ENCODE measurements at places on chromosomes 4 and X. TPM values are rescaled to one million over a fixed set of nuclear protein-coding genes. Genes with fewer than 3 reads are reported as not detected.
A peak's percentile ranks its signal among the peaks of the same experiment; 100 is the strongest.

- no peak for DNase-seq
These were observed 61.7 kb upstream of the PLS3 start for GRCh38 chrX:115499112-115499805.

DNA sequence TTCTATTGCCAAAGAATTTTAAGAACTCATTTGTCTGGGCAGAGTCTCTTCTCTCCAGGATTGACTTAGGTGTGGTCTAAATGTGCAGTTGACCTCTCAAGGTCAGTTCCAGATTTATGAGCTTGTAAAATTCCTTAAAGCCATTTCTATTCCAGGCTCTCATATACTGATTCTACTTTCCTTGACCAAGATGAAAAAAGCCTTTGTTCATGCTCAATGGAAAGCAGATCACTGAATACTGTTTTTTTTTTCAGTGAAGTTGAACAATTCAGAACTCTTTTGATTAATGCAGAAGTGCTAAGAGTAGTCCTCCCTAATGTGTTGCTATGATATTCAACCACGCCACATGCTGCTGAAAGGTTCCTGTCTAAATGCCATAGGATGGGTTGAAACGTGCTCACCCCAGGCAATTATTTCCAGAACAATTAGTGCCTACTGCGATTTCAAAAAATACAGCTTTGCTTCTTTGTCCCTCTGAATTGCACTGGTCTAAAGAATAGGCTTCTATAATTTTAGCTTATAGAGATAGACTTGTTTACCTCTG lies 312.4 kb upstream of the PABPC5 start:
- DNase-seq = no peak

GRCh38 chr4:40514497-40514951 lies 115.1 kb downstream of the RBM47 start:
- DNase-seq = peak; percentile 48

GRCh38 chr4:94926936-94927335 lies 169.2 kb downstream of the BMPR1B start:
- DNase-seq = no peak

Gene TEX13A
- not detected for total RNA-seq

GRCh38 chrX:79366873-79367749 lies at the start of gene ITM2A:
TSS of gene ITM2A (minus strand) at chrX:79367334. CDS start at chrX:79367215, 119 bp downstream.
- peak; percentile 18 for DNase-seq

- no peak for DNase-seq
These were observed 249.2 kb downstream of the IDS start for GRCh38 chrX:149255860-149256259.

Gene PCDH10
- not detected for total RNA-seq

- DNase-seq = peak; percentile 2
These were observed 47.8 kb upstream of the CRMP1 start for GRCh38 chr4:5940470-5941203.

Gene NUP62CL
- 18.0 TPM for total RNA-seq

DNA sequence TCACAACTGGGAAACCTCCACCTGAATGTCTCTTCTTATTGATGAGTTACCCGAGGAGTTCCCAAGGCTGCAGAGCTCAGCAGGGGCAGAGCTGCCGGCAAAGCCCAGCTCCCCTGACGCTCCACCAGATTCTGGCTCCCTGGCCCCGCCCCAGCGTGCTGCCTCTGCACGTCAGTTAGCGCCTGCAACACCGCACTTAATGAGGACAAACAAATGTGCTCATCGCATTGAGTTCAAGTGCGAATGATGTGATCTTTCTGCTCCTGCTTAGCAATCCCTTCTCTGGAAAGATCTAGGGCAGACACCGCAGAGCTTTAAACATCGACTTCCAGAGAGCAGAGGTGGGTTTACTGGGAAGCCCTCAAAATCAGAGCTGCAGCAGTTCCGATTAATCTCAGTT lies 55.5 kb upstream of the FBXW7 start:
- no peak for DNase-seq

Gene ZFP92
- total RNA-seq = 0.22 TPM

Gene CDKL5
- 20.9 TPM for total RNA-seq

- DNase-seq = no peak
These were observed 24.2 kb downstream of the CHST7 start for GRCh38 chrX:46597771-46598170.

Gene UVSSA
- total RNA-seq = 19.9 TPM

Gene IQSEC2
- total RNA-seq = 15.2 TPM

DNA sequence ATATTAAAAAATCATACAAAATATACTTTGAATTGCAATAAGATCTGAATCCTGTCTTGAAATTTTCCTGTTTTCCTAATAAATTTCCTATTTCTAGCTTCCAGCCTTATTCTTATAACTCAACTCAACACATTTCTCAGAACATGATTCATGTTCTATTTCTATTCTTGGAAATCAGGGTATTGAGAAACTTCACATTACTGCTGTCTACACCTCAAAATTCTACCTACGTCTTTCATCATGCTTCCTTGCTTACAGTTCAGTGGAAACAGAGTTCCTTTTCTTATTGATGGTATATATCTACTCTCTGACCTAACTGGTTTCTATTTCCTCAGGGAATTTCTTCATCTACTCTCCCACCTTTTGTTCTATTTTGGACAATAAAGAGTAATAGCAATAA lies 2139.0 kb downstream of the ARAP2 start:
- no peak for DNase-seq

DNA sequence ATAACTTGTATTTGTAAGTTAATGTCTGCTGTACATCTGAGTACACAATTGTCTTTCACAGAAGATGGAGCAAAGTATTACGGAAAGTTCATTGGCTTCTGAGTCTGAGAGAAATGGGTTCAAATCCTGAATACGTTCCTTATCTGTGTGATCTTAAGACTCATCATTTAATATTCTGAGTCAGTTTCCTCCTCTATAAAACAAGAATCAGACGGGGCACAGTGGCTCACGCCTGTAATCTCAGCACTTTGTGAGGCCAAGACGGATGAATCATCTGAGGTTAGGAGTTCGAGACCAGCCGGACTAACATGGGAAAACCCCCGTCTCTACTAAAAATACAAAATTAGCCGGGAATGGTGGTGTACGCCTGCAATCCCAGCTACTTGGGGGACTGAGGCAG lies 57.8 kb downstream of the APBB2 start:
- DNase-seq = no peak

Gene MAPK10
- total RNA-seq = 2.9 TPM

Gene CXCL9
- not detected for total RNA-seq

Gene CTAG2
- total RNA-seq = not detected

Gene SPANXA1
- not detected for total RNA-seq

DNA sequence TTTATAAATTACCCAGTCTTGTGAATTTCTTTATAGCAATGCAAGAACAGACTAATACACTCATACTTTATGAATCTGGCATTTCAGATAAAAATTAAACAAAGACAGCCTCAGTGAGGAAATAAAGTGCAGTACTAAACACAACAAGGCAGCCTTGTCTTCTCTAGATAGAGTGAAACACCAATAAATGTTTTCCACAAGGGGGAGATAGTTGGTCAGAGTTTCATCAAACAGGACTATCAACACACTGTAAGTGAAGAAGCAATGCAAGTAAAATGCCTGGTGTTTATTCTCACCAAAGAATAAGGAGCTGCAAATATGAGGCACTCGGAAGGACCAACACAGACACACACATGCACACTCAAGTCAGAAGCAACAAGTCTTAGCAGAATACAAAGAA lies 62.8 kb downstream of the FAM9B start:
- DNase-seq = no peak

DNA sequence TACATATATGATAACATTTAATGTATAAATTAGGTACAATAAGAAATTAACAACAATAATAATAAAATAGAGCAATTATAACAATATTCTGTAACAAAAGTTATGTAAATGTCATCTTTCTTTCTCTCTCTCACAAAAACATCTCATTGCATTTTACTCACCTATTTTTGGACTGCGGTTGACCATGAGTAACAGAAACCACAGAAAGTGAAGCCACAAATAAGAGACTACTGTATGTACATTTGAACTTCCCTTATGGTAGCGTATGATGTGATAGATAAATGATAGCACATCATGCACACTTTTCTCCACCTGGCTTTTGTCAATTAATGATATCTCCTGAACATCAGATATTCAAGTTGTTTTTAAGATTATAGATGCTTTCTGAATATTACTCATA lies 80.5 kb downstream of the HNRNPD start:
- DNase-seq = no peak

- DNase-seq = no peak
These were observed 38.9 kb upstream of the PHEX start for GRCh38 chrX:21993265-21993664.

DNA sequence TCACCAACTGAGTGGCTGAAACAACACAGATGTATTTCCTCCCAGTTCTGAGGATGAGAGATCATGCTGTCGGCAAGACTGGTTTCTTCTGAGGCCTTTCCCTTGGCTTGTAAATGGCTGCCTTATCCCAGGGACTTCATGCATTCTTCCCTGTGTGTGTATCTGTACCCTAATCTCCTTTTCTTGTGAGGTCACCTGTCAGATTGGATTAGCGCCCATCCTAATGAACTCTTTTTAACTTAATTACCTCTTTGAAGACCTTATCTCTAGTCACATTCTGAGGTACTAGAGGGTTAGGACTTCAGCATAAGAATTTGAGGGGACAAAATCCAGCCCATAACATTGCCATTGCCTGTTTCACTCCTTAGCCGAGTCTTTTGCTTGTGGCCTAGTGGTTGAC lies 59.5 kb upstream of the TMEM150C start:
- no peak for DNase-seq

Gene GSX2
- total RNA-seq = not detected

Gene TACC3
- 95.9 TPM for total RNA-seq

- DNase-seq = peak; percentile 16
These were observed 114.0 kb upstream of the ENPEP start for GRCh38 chr4:110361921-110362320.

DNA sequence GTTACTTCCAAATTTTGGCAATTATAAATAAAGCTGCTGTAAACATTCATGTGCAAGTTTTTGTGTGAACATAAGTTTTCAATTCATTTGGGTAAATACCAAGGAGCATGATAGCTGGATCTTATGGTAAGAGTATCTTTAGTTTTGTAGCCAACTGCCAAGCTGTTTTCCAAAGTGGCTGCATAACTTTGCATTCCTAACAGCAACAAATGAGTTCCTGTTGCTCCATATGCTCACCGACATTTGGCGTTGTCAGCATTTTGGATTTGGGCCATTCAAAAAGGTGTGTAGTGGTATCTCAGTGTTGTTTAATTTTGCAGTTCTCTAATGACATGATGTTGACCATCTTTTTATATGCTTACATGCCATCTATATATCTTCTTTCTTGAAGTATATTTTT lies 208.5 kb downstream of the INPP4B start:
- no peak for DNase-seq

DNA sequence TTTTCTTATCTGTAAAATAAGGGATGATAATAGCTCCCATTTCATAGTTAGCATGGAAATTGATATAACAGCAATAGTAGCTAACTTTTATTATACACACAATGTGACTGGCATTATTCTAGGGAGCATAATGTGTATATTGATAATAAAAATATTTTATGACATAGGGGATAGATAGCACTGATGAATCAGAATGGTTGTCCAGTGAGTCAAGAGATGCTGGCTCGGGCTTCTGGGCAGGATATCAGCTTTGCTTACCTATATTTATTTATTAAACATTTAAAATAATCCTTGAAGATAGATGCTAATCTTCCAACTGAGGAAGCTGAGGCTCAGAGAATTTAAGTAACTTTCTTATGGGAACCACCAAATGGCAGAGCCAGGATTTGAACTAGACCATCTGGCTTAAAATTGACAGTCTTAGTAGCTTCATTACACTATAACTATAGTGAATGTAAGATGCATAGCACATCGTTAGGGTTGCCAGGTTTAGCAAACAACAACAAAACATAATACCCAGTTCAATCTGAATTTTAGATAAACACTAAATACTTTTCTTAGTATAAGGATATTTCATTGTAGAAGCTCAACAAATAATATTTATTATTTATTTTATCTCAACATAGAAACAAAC lies 2.7 kb downstream of the AFP start:
- DNase-seq = no peak

- peak; percentile 60 for DNase-seq
These were observed 80.8 kb downstream of the ANKRD50 start for GRCh38 chr4:124631760-124632159.

DNA sequence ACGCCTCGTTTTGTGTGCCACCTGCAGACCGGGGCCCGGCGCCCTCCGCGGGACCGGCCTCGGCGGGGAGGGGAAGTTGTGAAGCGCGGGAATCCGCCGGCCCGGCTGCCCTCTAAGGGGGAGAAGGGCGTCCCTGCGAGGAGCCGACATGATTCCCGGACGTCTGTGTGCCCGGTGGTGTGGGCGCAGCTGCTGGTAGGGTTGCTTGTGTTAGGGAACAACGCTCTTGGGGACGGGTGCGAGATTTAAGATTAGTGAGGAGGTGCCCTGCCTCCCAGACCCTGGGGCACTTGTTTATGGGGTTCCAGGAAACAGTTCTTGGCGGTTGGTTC lies 627 bp downstream of the CDKN2AIP start:
- DNase-seq = peak; percentile 25

DNA sequence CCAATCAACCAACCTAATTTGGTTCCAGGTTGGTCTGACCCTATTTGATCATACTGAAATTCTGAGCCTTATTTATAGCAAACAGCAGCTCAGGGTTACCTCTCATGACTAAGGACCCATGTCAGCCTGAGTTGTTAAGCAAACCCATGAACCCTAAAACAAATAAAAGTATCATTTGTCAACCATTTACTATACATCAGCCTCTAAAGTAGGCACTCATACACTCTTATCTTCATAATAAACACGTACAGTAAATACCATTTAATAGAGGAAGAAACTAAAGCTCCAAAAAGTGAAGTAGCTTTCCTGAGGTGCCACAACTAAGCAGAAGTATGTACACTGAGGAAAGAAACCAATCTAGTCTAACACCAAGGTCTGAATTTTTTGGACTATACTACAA lies 25.2 kb downstream of the MANBA start:
- DNase-seq = no peak

GRCh38 chr4:159106636-159107035 lies 3.8 kb downstream of the RAPGEF2 start:
- no peak for DNase-seq

DNA sequence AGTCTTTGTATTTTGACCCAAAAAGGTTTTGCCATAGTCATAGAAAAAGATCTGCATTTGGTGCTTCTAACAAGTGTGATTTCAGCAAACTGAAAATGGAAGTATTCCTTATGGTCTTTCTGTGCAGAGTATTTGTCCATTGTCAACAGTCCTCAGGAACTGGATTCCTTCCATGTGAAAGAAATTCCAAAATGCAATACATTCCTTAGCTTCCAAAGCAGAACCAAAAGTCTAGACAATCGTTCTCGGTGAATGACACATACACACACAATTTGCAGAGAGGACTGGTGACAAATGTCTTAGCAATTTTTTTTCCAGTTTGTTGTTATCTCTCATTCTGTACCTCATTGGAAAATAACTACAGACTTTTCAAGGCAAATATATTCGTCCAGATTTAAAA lies 562.2 kb upstream of the SLIT2 start:
- no peak for DNase-seq
